Cerebellar nuclear complex (tissue), 1 donor: ENCODE measurements at places on chromosomes 6 and 20.
A peak's percentile ranks its signal among the peaks of the same experiment; 100 is the strongest.

GRCh38 chr6:751765-752164 lies 58.8 kb upstream of the EXOC2 start:
- no peak for DNase-seq

DNA sequence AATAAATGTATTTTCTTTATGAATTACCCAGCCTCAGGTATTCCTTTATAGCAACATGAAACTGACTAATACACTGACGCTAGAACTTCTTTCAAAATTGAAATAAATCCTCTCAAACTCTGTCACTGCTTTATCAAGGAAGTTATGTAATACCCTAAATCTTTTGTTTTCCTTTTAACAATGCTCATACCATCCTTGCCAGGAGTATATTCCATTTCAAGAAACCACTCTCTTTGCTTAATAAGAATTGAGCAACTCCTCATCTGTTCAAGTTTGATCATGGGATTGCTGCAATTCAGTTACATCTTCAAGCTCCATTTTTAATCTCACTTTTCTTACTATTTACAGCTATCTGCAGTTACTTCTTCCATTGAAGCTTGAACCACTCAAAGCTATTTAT lies 707.6 kb upstream of the MARCKS start:
- no peak for DNase-seq

GRCh38 chr6:20182926-20183521 lies 29.2 kb downstream of the MBOAT1 start:
- DNase-seq: no peak

DNA sequence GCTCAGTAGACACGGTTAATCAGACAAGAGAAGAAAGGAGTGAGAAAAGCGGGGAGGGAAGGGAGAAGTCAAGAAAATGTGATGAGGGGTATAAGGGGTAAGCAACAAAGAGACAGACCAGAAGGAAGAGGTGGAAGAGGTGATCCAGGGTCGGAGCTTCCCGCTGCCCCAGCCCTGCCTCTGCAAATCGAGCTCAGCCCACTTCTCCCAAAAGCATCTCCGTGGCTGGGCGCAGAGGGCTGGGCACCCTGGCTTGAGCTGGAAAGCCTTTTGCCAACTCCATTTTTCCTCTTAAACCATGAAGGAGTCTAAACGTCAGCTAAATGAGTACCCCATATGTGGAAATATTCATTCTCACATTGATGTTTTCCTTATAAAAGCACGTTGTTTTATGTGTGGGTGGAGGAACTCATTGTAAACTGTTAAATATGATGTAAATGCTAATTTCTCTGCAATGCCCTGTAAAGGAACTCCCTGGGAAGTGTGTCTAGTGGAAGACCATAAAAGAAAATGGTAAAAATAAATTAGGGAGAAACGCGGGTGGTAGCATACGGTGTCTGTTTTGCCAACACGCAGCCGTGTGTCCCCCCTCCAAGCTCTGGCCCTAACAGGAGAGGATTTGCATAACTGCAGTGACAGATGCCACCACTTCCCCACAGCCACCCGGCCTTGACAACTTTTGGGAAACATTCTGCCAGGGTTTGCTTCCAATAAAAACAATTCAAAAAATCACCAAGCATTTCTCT lies 55.2 kb upstream of the MAFB start:
- DNase-seq: no peak

DNA sequence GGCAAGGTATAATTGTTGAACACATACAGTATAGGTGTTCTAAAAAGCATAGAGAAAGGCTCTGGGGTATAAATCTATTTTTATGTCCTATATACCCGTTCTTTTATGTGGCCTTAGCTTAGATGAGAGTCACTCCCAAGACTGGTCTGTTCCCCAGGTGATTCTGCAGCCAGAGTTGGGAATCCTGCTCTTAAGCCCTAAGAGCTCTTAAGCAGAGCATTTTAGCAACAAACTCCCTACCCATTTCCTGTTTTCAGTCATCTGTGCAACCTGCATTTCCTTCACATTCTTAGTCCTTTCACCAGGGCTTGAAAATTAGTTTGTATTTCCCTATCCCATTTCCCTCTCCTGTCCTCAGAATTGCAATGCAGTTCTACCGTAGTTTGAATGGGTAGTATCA lies 166.1 kb downstream of the HS3ST5 start:
- DNase-seq: no peak

DNA sequence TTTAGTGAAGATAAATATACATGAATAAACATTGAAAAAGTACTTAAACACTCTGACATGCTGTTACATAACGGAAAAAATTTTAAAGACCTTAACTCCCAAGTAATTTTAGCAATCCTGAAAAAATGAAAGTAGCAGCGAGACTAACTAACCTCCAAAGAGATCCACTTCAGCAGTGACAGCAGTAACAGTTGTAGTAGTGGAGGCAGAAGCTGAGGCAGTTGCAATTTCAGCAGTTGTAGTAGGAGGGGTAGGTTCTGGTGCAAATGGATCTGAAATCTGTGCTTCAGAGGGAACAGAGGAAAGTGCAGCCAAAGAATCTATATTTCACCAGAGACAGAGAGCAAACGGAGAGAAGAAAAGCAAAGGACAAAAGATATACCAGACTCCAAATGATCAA lies 88.8 kb downstream of the PRSS35 start:
- no peak for DNase-seq

DNA sequence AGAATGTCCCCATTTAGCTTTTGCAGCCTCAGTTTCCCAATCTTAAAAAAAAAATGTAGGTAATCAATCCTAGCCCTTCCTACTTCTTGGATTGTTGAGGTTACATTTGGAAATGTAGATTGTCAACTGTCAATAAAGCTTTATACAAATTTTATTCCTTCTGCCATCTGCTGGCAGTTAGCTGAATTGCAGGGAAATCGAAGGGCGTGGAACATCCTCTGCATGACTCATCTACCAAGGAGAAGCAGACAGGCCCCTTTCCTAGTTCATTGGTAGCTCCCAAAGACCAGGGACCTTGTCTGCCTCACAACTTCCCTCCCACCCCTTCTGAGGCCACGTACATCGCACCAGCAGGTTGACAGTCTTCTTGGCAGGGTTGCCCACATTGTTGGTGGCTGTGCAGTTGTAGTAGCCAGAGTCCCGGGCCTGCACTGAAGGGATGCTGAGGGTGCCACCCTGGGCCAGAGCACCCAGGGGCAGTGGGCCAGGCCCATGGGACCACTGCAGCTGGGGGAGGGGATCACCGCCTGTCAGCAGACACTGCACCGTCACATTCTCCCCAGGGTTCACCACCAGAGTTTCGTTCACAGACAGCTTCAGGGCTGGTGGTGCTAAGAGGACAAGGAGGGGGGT lies 43.6 kb downstream of the MDGA1 start:
- DNase-seq: no peak

- DNase-seq: no peak
Measured at GRCh38 chr6:74579794-74580193, 626.1 kb downstream of the COL12A1 start.

GRCh38 chr6:150511313-150511712 lies 88.4 kb upstream of the PLEKHG1 start:
- DNase-seq: no peak

GRCh38 chr6:7590918-7591302 lies 912 bp downstream of the SNRNP48 start:
- DNase-seq: no peak

DNA sequence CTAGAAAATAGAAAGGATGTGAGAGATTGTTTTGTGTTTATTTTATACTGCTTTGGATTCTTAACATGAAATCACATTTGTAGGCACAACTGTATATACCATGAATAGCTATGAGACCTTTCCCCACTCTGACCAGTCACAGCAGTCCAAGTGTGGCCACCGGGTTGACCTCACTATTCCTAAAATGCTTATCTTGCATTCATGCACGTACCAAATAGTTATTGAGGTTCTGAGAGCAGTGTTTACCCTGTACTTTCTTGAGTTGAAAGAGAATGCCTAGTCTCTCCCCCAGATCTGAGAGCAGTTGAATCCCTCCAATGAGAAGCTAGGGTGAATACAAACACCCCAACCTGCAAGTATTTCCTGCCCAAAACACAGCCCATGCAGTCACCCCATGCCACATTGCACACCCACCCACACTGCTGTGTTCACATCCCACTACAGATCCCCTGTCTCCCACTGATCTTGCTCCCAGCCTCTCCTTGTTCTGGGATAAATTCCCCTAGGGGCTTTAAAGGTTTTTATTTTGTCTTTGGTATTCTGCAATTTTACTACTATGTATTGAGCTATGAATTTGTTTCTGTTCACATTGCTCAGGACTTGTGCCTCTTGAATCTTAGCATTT lies 51.6 kb downstream of the GOPC start:
- no peak for DNase-seq

- DNase-seq: no peak
Measured at GRCh38 chr6:169168706-169169105, 84.9 kb downstream of the THBS2 start.

DNA sequence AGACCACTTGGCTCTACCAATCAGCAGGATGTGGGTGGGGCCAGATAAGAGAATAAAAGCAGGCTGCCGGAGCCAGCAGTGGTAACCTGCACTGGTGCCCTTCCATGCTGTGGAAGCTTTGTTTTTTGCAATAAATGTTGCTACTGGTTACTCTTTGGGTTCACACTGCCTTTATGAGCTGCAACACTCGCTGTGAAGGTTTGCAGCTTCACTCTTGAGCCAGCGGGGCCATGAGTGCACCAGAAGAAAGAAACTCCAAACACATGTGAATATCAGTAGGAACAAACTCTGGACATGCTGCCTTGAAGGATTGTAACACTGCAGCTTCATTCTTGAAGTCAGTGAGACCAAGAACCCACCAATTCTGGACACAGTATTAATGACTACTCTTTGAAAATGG lies 89.9 kb upstream of the MBOAT1 start:
- DNase-seq: no peak

DNA sequence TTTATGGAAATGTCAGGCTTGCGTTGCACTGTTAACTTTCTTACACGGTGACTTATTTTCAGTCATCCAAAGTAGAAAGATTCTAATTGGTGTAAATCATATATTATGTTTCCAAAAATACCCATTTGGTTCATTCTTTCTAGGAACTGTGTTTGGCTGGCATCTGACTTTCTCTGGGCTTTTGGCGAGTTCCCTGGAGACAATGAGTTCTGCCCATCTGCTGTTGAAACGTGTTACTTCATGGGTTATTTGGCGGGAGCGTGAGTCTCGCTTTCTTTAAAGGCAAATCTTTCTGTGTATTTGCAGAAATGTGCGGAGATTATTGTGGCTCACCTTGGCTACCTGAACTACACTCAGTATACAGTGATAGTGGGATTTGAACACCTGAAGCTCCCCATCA lies 29.5 kb downstream of the TMEM181 start:
- peak; percentile 18 for DNase-seq

DNA sequence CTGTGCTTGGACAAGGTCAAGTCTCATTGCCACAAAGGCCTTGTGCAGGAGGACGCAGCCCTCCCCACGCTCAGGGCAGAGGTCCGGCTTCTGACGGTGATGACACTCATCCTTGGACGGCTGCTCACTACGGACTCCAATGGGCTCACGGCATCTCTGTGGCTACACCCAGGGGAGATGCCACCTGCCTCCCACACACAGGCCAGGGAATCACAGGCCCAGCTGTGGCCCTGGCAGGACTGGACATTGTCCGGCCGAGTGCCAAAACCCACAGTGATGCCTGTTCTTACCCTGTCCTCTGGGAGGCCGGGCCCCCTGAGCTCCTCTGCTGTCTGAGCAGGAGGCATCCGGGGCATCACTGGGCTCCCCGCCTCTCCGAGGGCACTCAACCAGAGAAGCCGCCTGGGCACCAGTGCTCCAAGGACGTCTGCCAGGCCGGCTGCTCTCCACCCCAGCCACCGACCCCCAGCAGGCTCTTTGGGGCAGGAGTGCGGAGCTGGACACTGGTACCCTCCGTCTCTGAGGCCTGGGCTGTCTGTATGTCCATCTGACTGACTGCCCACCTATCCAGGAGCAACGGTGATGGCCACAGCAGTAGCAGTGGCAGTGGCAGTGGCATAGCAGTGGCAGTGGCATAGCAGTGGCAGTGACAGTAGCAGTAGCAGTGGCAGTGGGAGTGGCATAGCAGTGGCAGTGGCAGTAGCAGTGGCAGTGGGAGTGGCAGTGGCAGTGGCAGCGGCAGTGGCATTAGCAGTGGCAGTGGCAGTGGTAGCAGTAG lies 1.9 kb downstream of the RBBP8NL start:
- DNase-seq: no peak

DNA sequence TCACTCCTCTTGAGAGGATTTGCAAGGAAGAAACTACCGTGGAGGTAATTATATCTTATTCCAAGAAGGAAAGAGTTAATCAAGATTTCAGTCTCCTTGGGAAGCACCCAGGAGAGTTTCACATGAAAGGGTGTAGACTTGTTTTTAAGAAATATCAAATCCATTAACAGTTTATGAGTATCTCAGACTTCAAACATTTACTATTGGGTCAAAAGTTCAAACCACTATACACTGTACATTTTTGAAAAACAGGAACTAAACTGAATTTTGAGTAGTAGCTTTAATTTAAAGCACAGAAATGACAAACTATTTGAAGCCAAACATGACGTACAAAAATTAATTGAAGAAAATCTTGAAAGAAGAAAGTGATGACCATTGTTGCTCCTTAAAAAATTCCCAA lies 164.0 kb downstream of the FOXC1 start:
- no peak for DNase-seq

- no peak for DNase-seq
Measured at GRCh38 chr6:96931198-96931597, 6.7 kb downstream of the KLHL32 start.

DNA sequence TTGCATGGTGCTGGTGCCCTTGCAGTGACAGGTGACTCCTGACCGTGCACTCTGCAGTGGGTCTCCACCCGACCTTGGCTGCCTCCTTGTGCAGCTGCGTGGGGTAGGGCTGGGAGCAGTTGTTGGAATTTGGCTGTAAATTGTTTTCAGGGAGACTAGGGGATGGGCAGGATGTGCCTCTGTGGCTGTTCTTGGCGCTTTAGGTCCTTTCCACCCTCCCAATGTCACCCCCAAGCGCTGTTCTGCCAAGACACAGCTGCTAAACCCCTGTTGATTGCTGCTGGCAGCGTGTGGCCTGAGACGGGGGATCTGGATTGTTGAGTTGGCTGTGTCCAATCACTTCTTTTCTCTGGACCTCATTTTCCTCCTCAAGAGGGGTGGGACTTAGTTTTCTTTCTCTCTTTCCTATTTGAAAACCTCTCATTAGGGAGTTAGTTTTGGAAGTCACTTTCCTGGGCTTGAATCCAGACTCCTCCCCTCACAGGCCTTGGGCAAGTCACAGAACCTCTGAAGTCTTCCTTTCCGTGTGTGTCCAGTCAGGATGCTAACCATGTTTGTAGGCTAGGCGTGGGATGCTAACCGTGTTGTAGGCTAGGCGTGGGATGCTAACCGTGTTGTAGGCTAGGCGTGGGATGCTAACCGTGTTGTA lies 8.5 kb downstream of the IGF2R start:
- no peak for DNase-seq

DNA sequence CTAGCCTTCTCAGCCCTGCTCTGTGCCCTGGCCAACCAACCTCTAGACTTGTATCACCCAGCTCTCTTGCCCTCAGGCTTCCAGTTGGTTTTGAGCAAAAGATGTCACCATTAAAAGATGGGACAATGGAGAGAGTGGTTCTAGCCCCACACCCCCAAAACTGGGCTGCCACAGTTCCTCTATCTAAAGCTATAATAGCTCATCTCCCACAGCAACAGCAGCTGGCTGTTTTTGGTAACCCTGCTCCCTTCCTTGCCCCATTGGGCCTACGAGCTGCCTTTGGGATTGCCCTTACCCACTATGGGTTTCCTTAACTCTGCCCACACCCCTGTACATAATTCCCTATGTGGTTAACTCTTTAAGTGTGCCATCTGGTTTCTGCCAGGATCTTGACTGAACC lies 7.6 kb upstream of the SRSF3 start:
- no peak for DNase-seq

GRCh38 chr20:63073738-63074065 lies 66.9 kb upstream of the BHLHE23 start:
- DNase-seq: no peak
